Activated T-cell treated with anti-CD3 and anti-CD28 coated beads, Interleukin-2, amount 50 U/mL, for 72 hours (primary cell): ENCODE measurements at places on chromosomes 5 and 9. TPM values are rescaled to one million over a fixed set of nuclear protein-coding genes. Genes with fewer than 3 reads are reported as not detected.

GRCh38 chr5:52853650-52854049 lies 65.9 kb downstream of the ITGA1 start:
- no peak for DNase-seq

DNA sequence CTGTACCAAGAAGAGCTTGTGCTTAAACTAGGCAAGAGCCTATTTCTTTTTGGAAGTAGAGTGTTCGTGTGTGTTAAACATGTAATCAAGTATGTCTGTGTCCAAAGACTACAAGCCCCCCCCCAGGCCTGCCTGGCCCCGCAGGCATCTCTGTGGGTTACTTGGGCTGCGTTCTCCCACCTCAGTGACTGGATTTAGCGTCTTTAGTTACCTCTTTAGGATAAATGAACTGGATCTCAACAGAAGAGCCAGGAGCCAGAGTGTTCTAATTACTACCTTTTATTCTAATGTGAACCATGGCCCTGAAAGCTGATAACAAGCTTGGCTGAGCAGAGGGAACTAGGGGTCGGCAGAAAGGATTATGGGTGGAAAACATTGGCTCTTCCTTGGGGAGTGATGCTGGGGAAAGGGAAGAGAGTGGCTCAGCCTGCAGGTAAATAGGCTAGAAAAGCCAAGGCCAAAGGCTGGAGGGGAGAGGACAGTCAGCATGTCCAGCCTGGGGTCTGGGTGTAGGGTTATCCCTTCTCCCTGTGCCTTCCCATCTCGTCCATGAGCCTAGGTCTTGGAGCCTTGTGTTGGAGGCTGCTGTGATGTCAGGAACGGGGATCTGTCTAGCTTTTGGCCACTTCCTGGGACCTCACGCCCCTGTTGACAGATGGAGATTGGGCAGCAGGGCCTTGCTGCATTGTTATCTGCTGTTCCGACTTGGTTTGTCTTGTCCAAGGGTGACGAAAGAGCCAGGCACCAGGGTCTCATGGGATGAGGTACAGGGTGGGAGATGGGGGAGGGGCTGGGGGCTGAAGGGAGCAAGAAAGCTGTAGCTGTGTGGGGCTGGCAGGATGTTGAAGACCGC lies 11.1 kb downstream of the CD74 start:
- no peak for DNase-seq

DNA sequence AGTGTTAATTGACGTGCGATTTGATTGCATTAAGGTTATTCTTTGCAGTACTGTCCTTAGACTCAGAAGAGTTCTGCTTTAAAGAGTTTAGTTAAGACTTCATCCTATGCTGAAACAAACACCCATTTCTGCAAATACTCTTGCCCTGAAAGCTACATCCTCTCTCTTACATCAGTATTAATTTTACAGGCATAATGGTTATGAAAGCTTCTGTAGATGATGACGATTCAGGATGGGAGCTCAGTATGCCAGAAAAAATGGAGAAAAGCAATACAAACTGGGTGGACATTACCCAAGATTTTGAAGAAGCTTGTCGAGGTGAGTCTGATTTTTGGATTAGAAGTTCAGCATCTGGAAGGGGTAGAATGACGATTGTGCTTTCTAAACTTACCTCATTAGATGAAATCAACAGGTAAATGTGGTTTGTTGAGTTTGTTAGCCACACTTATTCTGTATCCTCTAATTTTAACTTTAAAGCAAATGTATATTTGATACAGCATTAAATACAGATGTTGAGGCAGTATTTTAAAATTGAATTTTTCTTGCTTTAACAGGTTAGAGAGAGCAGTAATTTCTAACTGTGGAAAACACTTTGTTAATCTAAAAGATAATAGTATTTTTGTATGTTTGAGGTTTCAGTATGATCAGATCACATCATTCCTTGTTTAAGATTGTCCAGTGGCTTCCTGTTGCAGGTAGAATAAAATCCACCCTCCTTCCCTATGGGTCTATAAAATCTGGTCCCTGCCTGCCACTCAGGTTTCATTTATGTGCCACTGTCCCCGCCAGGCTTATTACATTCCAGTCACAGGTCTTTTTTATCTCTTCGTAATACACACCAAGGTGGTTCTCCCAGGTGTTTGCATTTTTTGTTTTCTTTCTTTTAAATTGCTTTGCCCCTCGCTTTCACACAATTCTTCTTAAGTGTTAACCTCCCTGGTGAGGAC lies 1.3 kb downstream of the NAA35 start:
- no peak for DNase-seq

DNA sequence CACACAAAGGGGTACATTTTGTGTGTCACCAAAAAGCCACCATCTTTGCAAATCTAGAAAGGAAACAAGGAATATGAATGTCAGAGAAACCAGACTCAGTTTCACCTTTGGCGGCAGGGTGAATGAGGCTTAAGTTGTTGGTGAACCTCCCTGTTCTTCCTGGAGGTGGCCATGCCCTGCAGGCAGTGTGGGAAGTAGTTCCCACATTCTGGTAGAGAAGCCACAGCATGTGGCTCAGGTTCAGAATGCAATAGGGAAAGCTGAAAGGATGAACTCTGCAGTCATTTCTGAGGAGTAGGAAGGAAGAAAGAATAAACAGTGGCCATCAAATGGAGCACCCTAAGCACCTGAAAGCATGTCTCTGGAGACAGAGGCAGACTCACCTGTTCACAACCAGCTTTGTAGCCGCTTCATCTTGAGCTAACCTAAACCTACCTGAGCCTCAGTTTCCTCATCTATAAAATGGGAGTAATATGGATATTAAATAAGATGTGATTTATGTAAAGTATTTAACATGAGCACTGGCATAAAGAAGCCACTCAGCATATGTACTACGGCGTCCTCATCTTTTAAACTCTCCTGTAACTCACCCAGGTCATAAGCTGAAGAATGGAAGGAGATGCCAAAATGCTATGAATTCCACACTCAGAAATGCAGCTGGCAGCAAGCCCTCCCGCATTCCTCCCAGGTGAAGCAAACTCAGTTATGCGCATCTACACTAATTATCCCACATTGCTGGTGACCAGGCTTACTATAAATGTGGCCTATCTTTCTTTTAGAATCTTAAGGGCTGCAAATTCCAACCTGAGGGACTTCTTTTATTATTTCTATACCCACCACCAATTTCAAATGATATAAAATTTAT lies 86.0 kb downstream of the ZNF608 start:
- DNase-seq, result no peak

DNA sequence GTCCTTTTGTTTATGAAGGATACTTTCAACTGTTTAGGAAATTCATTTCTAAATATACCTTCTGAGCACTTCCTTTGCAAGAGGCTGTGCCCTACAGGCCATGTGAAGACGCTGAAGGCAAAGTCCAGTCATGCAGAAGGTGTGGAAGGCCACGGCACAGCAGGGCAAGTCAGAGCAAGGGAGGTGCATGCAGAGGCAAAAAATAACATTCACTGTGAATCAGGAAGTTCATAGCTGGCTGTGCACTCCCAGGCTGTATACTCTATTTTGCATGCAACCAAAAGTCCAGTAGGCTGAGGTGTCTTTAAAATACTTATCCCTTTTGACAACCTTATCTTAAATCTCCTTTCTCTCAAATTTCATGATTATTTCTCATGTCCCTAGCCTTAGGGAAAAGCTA lies 50.3 kb downstream of the GNAQ start:
- DNase-seq, result no peak

DNA sequence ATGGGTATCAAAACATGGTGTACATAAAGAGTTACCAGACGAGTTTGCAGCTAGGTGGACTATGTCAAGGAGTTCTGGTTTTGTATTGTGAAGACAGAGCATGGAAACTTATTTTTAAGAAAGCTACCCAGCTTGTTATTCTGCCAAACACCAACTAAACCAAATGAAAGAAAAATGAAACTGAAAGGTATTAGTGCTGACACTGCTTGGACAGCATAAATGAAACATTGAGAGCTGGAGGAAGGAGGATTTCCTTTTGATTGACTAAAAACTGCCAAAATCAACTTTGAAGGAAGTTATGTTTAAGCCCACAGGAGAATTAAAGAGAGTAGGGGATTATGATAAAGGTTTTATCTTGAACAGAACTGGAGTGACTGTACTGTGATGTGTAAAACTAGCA lies 766.2 kb downstream of the PTPRD start:
- no peak for DNase-seq

DNA sequence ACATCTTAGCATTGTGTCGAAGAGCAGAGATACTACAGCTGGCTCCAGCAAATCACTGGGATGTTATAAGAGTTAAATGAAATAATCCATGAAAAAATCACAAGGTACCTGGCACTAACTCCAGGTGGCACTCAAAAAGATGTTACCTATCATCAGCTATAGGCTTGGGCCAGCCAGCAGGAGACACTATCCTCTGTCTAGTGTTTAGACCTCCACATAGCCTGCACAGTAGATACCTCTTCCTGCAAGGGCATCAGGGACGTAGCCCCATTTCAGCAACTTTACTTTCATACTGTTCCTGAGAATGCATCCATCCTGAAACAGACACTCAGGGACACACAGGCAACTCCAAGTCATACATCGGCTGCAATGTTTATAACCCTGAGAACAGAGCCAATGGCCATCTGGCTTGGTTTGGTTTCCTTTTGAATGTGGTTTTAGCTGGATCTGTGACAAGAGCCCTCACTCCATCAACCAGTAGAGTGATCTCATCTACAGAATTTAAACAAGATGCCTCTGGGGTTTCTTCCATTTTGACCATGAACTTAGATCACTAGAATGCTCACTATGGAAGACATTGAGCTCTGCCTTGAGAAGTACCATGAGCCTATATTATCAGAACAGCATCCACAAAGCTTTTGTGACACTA lies 69.9 kb downstream of the TLE1 start:
- no peak for DNase-seq

GRCh38 chr5:73186976-73187375 lies 14.0 kb downstream of the TMEM174 start:
- DNase-seq, result no peak

DNA sequence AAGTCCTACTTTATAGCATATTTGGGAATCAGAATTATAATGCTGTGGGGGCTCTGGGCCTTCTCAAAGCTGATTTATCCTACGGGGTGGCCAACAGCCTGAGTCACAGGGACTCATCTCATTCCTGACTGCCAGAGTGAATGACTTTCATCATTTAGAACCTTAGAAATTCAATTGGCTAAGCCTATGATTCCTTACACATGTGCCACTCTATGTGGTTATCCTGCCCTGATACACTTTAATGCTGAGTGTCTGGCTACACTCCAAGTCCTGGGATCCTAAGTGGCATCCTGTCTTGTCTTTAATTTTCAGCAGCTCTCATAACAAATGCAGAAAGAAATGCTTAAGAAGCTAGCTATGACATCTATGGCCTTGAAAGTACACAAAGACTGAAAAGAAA lies 75.2 kb upstream of the FREM1 start:
- no peak for DNase-seq

- DNase-seq, result no peak
These were observed 110.0 kb downstream of the LURAP1L start for GRCh38 chr9:12884736-12885395.

DNA sequence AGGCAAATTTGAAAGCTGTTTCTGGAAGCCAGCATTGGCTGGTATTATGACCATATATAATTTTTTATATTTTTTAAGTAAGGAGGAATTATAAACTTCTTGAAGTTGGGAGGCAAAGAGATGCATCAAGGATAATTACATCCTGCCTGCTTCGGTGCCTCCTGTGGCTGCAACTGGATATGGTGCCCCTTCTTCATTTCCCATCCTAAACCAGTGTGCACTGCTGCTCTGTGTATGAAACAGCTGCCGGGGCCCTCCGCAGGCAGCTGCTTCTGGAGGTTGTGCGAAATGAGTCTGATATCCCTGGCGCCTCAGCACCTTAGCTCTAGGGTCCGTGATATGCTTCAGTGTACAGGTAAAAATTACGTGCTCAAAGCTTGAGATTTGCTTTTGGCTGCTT lies 304.2 kb downstream of the ENC1 start:
- DNase-seq, result no peak

GRCh38 chr5:169652057-169652456 lies 15.0 kb downstream of the DOCK2 start:
- no peak for DNase-seq

DNA sequence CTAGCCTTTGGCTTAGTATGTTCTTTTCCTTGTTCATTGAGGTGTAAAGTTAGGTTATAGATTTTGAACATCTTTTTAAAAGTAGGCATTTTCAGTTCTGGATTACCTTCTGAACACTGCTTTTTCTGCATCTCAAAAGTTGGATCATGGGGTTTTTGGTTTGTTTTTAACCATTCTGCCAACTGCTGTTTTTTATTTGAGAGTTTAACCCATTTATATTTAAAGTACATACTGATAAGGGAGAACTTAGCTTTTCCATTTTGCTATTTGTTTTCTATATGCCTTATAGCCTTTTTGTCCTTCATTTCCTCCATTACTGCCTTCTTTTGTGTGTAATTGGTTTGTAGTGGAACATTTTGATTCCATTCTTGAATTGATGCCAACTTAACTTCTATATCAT lies 30.5 kb upstream of the ZNF169 start:
- DNase-seq, result no peak

- DNase-seq, result no peak
These were observed 22.0 kb upstream of the LVRN start for GRCh38 chr5:115940080-115940810.

- no peak for DNase-seq
These were observed 15.7 kb upstream of the SLC1A3 start for GRCh38 chr5:36590513-36591286.

- DNase-seq, result no peak
These were observed 22.6 kb downstream of the CDH9 start for GRCh38 chr5:27015758-27016157.

- DNase-seq, result no peak
These were observed 26.3 kb downstream of the SLC31A1 start for GRCh38 chr9:113247640-113248039.

- no peak for DNase-seq
These were observed 631.5 kb upstream of the ST8SIA4 start for GRCh38 chr5:101534491-101535110.

GRCh38 chr5:141870871-141871270 lies 7.3 kb downstream of the PCDH1 start:
- DNase-seq, result no peak

C5orf58 gene
- not detected for total RNA-seq

GLDC gene
- total RNA-seq, result 5.2 TPM

ZNF354C gene
- 8.3 TPM for total RNA-seq

TXNDC8 gene
- total RNA-seq, result not detected

C9orf40 gene
- total RNA-seq, result 17.8 TPM

NTMT1 gene
- 51.9 TPM for total RNA-seq

TAF11L5 gene
- total RNA-seq, result not detected
